ENCODE measurements at places on chromosomes 3 and 15.

DNA sequence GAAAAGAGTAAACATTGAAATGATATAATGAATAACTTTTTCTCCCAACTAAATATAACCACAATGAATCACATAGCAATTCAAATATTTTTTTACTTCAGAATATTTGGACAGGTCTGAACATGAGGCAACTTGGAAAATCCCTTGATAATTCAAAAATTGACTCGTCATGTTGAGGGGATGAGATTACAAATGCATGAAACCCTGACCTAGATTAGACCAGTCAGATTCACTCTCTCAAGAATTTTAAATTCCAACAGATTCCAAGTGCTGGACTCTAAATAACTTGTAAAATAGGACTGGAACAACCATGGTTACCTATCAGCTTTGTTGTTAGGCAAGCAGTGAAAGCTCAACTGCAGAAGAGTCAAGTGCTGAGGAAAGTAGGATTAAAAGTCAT lies 317.5 kb downstream of the GBE1 start:
- no peak for DNase-seq

- no peak for DNase-seq
Measured at GRCh38 chr3:82413171-82413570, 651.7 kb upstream of the GBE1 start.

- no peak for DNase-seq
Measured at GRCh38 chr3:128464702-128465101, 2.0 kb downstream of the DNAJB8 start.

GRCh38 chr3:69210068-69210730 lies 87.8 kb upstream of the LMOD3 start:
- DNase-seq, result no peak

- DNase-seq, result no peak
Measured at GRCh38 chr3:58429657-58430056, 4.0 kb downstream of the PDHB start.

GRCh38 chr3:10555263-10555662 lies 49.9 kb upstream of the ATP2B2 start:
- no peak for DNase-seq

DNA sequence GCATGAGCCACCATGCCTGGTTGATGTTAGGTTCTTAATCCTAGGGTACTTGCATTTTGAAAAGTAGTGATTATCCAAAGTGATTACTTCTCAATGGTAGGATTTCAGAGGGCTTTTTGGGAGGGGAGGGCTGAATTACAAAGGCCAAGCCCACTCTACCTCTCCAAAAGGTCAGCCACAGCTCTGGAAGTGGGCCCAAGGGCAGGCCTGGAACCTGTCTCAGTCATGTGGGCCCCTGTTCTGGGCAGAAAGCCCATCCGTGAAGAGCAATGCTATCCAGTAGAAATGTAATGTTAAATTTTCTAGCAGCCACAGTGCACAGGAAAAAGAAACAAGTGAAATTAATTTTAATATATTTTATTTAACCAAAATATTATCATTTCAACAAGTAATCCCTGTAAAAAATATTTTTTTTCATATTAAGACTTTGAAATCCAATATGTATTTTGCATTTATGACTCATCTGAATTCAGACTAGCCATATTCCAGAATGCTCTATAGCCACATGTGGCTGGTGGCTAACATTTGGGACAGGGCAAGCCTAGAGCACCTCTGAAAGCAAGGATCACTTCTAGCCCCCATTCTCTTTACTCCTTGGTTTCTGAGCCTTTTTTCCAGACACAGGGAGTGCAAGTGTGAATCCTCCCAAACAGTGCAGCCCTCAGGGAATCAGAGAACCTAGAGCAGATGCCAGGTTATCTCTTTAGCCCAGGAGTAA lies 16.8 kb downstream of the RFT1 start:
- no peak for DNase-seq

- no peak for DNase-seq
Measured at GRCh38 chr3:45948311-45948781, 5.1 kb downstream of the CXCR6 start.

- no peak for DNase-seq
Measured at GRCh38 chr3:8996681-8997121, 33.4 kb upstream of the RAD18 start.

GRCh38 chr3:99246010-99246654 lies 344.6 kb upstream of the DCBLD2 start:
- DNase-seq, result no peak

DNA sequence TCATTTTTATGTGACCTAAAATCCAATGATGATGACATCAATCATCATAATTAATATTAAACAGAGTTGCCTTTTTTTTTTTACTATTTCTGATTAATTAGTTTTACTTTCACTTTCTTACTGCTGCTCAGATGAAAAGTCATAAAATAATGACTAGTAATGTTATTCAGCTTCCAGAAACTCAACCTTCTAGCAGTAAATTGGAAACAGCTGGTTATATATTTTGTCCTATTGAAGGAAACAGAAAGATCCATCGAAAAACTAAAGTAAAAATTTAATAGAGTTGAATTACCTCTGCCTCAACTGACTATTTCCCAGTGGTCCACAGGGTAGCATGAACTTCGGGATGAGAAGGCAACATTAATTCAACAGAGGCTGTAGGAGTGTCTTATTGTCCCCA lies 107.1 kb upstream of the PTX3 start:
- DNase-seq, result no peak

DNA sequence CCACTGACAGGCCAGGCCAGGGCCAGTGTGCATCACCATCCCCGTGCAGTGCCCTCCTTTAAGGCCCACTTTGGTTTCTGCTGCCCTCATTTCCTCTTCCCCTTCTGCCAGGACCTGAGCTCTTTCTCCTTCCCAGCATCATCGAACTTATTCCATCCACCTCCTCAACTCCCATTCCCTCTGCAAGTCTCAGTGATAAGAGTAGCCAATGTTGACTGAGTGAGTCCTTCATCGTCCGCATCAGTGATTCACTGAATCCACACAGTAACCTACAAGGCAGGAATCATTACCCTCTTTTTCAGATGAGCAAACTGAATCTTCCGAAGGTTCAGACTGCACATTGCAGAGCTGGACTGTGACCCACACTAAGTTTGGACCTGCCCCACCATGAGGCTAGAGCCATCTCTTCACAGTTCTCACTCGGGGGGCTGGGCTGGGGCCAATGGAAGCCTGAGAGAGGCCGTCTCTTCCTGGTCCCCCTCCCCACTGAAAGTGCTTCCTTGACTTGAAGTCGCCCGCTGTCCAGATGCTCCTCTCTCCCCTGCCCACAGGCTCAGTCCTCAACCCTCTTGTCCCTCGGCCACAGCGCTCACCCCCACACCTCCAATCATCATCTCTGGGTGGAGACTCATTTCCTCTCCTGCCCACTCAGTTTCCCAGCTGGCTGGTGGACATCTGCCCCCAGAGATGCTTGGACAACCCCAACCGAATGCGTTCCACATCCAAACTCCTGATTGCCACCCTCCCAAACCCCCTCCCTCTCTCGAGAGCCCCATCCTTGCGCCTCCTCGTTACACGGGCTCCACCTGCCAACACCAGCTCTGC lies 15.2 kb upstream of the ANPEP start:
- DNase-seq, result no peak

GRCh38 chr15:69026355-69026754 lies 11.9 kb downstream of the NOX5 start:
- DNase-seq, result no peak

DNA sequence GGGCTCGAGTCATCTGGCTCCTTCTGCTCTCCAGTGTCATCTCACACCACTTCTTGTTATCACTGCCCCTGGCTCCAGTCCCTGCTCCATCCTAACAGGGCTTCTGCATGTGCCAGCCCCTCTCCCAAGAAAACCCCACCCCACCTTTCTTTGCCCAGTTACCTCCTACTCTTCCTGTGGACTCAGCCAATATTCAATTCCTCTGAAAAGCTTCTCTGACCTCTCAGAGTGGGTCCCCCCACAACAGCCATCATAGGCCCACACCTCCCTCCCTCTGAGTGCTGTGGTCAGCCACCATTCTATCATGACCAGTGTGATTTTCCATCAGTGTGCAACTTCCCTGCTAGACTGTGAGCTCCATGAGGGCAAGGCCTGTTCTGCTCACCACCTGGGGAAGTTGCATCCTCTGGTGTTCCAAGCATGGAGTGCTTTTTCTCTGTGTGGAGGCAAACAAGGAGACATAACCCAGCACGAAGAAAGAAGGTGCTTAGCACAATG lies 71.6 kb downstream of the ADCY5 start:
- no peak for DNase-seq

GRCh38 chr15:62896380-62896866 lies 146.1 kb upstream of the TPM1 start:
- DNase-seq, result no peak

DNA sequence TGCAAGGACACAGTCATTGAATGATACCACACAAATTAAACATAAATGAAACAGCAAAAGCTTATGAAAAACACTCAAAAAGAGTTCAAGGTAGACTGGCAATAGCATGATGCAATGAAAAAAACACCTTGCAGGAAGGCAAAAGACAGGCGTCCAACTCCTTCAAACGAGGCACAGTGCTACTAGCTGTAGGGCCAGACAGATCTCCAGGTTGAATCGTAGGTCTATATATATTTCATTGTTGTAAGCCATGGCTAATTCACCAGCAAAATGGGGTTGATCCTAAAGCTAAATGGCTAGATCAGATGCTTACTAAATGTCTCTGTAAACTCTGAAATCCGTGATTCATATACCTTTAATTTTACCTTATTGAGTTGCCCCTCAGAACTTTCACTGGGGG lies 94.2 kb downstream of the THRB start:
- DNase-seq, result no peak

DNA sequence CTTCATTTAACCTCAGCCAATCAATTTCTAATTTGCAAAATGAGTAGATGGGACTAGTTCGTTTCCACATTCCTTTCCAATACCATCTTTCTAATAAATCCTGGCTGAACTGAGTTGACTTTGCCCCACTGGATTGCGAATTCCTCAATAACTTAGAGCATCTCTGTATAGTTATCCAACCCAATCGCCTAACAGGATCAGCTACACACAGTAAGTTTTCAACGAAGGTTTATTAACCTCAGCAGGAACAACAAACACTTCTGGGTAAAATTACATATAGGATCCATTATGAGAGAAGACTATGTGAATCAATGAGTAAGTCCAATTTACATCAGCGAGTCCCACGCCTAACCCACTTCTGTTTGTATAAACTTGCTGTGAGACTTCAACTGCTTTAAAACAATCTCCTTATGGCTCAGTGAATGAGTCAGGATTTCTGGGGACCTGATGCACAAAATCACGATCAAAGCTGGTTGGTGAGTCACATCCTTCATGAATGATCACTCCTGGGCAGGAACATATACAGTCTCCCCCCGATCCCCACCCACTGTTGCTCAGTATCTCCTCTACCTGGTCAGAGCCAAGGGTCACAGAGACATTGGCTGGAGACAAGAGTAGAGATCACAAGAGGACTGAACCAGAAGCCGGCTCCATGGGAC lies 142.8 kb downstream of the EDEM1 start:
- DNase-seq, result no peak

DNA sequence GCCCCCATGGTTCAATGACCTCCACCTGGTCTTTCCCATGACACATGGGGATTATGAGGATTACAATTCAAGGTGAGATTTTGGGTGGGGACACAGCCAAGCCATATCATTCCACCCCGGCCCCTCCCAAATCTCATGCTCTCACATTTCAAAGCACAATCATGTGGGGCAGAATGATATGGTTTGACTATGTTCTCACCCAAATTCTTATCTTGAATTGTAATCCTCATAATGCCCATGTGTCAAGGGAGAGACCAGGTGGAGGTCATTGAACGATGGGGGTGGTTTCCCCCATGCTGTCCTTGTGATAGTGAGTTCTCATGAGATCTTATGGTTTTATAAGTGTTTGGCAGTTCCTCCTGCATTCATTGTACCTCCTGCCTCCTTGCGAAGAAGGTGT lies 2.4 kb upstream of the CLEC3B start:
- DNase-seq, result no peak

- DNase-seq, result no peak
Measured at GRCh38 chr15:77225088-77225487, 154.2 kb upstream of the TSPAN3 start.

- no peak for DNase-seq
Measured at GRCh38 chr3:101702726-101703125, 16.2 kb upstream of the RPL24 start.

DNA sequence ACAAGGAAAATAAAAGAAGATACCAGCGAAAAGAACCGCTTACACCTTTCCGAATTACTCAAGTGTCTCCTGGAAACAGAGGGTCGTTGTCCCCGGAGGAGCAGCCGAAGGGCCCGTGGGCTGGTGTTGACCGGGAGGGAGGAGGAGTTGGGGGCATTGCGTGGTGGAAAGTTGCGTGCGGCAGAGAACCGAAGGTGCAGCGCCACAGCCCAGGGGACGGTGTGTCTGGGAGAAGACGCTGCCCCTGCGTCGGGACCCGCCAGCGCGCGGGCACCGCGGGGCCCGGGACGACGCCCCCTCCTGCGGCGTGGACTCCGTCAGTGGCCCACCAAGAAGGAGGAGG lies 325 bp downstream of the ALCAM start:
- DNase-seq, result no peak

DNA sequence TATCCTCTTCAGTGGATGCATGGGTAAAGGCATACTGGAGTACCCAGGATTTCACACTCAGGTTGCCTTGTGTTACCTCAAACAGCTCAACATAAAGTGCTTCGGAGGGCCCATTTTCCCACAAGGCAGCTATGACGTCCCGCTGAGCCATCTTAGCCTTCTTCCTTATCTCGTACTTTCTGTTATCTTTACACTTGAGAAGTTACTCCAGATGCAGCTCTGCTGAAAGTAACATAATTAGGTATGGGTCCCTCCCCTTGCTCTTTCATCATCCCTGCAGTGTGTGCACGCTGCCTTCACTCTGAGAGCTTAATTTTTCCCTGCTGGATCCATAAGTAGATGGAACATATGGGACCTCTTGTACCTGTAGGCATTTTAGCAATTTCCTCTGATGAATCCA lies 410.3 kb downstream of the AGBL1 start:
- DNase-seq, result no peak

DNA sequence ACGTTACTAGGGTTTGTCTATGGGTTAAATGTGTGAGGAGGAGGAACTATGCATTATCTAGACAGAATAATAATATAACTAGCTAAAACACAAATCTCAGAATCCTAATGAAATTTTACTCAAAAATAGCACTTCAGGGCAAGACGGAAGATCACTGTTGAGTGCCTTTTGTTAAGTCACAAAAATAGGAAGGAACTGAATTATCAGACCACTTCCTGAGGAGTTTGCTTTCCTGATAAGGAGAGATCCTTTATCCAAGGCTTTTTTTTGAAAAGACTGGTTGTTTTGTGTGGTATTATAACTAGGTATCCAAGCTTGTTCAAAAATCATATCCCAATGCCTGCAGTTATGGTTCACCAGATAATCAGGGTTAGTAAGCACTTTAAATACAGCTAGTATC lies 34.6 kb downstream of the NR2E3 start:
- DNase-seq, result no peak

GRCh38 chr3:61597906-61598305 lies 36.5 kb downstream of the PTPRG start:
- no peak for DNase-seq

GRCh38 chr3:182970811-182971418 lies 9.4 kb downstream of the DCUN1D1 start:
- no peak for DNase-seq

DNA sequence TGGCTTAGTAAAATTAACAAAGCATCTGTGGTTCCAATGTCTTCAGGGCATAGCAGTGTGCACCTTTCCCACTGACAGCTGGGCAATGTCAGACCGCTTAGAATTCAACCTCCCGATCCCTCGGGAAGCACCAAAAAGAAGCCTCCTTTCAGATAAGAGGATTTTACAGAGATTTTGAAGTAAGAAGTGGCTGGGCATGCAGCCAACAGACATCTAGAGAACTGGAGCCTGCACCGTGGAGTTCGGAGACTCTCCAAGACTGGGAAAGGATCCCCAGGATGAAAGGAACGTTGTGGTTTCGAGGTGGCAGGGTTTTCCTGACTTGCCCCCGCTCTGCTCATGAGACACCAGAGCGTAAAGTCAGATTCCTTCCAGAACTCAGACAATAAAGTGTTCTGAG lies 5.3 kb downstream of the FAM174B start:
- no peak for DNase-seq
